ENCODE measurements at places on chromosomes 6 and 20. TPM values are rescaled to one million over a fixed set of nuclear protein-coding genes. Genes with fewer than 3 reads are reported as not detected.

DNA sequence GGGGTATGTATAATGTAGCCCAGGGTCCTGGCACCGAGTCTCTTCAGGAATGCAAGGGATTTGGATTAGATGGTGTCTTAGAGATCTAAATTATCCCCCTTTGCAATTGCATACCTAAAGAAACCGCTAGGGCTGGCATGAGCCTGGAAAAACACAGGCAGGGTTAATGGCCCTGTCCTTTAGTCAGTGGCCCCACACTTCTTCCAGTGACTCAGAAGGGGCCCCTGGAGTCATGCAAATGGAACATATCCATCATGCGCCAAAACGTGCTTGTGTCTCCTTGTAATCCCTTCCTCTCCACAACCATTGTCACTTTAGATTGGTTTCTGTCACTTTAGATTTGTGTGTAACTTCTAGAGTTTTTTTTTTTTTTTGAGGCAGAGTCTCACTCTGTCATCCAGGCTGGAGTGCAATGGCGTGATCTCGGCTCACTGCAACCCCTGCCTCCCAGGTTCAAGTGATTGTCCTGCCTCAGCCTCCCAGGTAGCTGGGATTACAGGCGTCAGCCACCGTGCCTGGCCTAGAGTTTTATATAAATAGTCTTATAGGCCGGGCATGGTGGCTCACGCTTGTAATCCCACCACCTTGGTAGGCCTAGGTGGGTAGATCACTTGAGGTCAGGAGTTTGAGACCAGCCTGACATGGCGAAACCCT, 8.7 kb upstream of the MYBL2 start:
- DNase-seq = no peak

GRCh38 chr6:44850312-44850711, 462.8 kb downstream of the CDC5L start:
- DNase-seq = no peak

- peak; percentile 85 for DNase-seq
These were observed 14.5 kb upstream of the KCNK5 start for GRCh38 chr6:39243809-39244208.

Gene BNIP5
- total RNA-seq = not detected

Gene ABHD16B
- not detected for total RNA-seq
